Activated T-cell treated with anti-CD3 and anti-CD28 coated beads for 24 hours (primary cell): ENCODE measurements at places on chromosomes 7 and 10.

GRCh38 chr10:37478381-37478780 lies 353.0 kb downstream of the ANKRD30A start:
- DNase-seq, result no peak

- no peak for DNase-seq
These were observed 868.4 kb downstream of the KCNMA1 start for GRCh38 chr10:76769161-76769560.

GRCh38 chr10:59098831-59099452 lies 77.5 kb upstream of the PHYHIPL start:
- DNase-seq, result no peak

DNA sequence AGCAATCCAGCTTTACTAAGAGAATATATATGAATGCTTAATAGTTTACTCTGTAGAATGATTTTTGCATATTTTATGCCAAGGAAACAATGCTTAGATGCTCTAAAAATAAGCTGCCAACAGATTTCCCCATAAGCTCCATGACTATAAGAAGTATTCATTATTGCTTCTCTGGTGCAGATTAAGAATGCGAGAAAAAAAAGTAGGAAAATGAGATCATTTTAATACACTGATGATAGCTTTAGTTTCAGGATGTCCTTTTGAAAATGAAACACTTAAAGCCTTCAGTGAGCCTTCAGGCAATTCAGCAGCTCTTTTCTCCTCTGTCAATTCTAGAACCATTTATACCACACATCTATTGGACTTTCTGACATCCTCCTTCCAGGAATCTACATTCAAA lies 735.0 kb upstream of the POT1 start:
- no peak for DNase-seq

GRCh38 chr7:113118074-113118959 lies at the start of gene SMIM30:
Gene SMIM30, minus strand, starts transcription at chr7:113118554. Its CDS starts 976 bp downstream, at chr7:113117578.
- peak; percentile 86 for DNase-seq

DNA sequence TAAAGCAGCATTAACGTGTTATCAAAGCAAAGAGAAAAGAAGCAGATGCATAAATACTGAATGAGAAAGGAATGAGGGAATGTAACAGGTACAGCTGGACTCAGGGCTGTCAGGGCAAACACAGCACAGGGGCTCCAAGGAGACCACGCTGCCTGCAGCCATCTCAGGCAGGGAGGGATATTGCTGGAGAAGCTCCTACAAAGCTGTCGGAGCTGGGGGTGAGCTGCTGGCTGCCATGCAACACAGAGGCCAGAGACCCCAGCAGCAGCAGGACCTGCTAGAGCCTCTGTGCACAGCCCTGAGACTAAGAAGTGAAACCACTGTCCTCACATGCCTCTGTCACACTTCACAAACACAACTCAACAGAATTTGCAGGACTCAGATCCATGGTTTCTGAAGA lies 235.8 kb downstream of the DIP2C start:
- no peak for DNase-seq

DNA sequence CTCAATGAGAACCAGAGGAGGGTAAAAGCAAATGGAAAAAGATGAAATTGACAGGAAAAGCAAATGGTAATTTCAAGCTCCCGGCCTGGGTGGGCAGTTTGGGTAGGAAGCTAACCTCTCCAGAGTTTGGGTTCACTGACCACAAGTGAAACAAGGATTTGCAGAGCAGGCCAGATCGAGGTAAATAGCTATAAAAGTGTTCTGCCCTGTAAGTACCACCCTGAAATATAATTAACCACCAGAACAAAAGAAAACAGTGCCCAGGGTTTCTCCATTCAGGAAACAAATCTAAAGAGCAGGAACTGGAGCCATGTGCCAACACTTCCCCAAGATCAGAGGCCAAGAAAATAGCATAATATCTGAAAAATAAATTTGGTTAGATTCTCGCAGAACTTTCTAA lies 276.7 kb upstream of the MEOX2 start:
- no peak for DNase-seq

DNA sequence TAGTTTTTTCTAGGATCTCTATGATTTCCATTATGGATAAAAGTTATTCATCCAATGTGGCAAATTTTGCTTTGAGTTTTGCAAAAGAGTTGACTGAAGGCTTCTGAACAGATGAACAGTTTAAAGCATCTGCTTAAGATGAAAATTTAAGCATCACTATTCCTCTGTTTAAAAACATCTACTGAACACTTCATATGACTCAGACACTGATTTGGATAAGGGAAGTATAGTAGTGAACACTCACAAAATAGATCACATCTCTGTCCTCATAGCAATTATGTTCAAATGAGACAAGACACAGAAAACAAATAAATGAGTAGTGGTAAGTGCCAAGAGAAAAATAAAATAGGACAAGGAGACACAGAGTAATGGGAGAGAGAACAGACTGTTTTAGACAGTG lies 157.3 kb downstream of the MBL2 start:
- DNase-seq, result no peak

DNA sequence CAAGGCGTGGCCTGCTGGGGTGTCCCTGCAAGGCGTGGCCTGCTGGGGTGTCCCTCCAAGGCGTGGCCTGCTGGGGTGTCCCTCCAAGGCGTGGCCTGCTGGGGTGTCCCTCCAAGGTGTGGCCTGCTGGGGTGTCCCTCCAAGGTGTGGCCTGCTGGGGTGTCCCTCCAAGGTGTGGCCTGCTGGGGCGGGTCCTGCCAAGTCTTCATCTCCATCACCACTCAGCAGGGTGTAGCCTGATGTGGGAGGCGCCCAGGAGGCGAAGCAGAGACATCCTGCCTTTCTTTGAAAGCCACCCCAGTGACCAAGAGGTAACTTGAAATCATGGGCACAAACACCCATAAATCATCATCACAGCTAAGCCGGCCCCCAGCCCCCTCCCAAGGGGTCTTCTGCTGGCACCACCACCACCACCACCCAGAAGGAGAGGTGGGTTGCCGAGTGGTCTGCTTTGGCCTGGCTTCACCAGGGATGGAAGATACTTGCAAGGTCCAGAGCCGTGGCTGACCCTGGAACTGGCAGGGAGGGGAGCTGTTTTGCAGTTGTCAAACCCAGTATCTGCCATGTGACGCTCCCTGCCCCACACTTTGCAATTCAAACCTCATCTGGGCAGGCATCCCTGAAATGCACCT lies 190.6 kb downstream of the EBF3 start:
- DNase-seq, result no peak

- no peak for DNase-seq
These were observed 45.0 kb downstream of the SEMA3A start for GRCh38 chr7:84149573-84149972.
